ENCODE measurements at places on chromosomes 7 and 10.

DNA sequence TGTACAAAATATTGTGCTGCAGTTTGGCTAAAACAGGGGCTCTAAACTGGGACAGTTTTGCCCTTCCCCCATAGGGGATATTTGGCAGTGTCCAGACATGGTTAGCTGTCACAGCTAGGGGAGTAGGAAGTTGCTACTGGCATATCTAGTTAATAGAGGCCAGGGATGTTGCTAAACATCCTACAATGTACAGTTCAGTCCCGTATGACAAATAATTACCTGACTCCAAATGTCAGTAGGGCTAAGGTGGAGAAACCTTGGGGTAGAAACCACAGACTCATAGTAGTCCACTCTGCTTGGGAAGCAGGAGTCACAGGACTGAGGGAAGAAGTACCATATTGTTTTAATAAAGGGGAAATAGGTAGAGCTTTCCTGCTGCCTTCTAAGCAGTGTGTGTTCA lies 39.8 kb downstream of the WBP1L start:
- DNase-seq = no peak

GRCh38 chr10:77380191-77380590 lies 257.4 kb downstream of the KCNMA1 start:
- DNase-seq = no peak

DNA sequence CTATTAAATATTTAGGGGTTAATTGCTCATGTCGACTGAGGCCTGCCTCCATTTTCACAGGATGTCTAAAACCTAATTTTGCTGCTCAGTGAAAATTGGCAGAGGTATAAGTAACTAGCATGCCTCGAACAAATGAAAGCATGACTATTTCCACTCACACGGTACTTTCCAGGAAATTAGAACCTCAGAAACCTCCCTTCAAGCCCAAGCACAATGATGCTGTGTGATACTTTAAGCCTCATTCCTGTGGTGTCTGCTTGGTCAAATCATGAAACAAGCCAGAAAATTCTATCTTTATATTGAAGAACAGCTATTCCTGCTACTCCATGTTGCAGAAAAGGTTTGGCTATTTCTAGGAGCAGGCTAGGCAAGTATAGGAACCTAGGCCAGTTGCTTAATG lies 203.0 kb downstream of the SORCS3 start:
- no peak for DNase-seq

GRCh38 chr10:132098539-132099388 lies 33.0 kb downstream of the JAKMIP3 start:
- peak; percentile 57 for DNase-seq

GRCh38 chr10:58996063-58996462 lies 180.4 kb upstream of the PHYHIPL start:
- no peak for DNase-seq

- peak; percentile 91 for DNase-seq
Measured at GRCh38 chr10:123995461-123996131, 97.8 kb downstream of the CHST15 start.

Measured in spleen (tissue), 13 donors.